AG04450 (cell line): ENCODE measurements at places on chromosomes 4 and X. TPM values are rescaled to one million over a fixed set of nuclear protein-coding genes. Genes with fewer than 3 reads are reported as not detected.

CT45A10 gene
- not detected in 2 replicates for polyA plus RNA-seq

IRF2 gene
- 31.4 and 39.2 TPM in 2 replicates for polyA plus RNA-seq

DNA sequence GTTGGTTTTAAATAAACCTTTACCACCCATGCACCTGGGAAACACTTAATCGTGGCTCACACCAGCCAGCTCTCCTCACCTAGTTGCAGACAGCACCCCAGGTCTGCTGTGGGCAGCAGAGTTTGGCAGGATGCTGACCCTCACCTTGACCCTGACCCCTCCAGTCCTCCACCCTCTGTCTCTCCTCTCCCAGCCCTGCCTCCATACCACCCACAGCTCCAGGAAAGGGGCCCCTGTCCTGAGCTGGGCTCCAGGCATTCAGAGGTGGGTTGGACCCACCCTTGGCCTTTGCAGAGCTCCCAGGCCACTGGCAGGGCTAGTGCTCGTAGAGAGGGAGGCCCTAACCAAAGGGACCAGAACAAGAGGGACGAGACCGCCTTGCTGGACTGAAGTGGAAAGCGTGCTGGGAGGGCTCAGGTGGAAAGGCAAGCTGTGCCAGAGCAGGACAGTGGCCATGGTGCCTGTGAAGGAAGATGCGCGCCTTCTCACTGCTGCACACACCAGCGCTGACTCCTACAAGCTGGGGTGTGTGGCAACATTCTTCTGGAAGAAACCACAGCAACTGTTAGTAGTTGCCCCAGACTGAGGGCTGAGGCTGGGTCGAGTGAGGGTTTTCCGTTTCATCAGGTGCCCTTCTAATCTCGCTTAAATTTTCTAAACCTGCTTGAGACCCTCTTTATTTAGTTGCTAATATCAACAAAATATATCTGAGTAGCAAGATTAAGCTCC, 10.7 kb upstream of the S100P start:
- no peak for DNase-seq

AR gene
- polyA plus RNA-seq: 11.6 and 13.1 TPM in 2 replicates

GRCh38 chr4:180081072-180081471, 2162.1 kb upstream of the TENM3 start:
- DNase-seq: no peak

- DNase-seq: no peak
Measured at GRCh38 chr4:123807866-123808265, 411.3 kb downstream of the SPRY1 start.
